ENCODE measurements at places on chromosomes 1 and 21.

DNA sequence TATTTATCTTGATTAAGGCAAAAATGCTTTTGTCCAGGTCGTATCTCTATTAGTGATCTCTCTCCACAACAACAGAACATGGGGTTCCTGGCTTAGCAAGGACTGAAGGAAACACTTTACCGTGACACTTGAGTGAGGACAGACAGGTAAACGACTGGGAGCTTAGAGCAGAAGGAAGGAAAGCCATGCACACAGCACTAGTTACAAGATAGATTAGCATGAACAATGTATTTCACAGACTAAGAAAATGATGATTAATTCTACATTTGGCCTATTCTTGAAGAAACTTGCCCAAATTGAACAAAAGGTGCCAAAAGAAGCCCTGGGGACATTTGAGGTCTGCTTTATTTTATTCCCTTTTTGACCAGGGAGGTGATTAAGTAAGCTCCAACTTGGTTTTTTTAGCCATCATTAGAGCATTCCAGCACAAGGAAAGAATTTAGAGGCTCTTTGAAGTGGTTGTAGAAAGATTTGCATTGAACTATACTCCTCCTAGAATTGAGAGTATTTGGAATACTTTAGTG, 248.5 kb downstream of the USP25 start:
- peak; percentile 25 for DNase-seq

GRCh38 chr1:4408380-4408779, 246.0 kb upstream of the AJAP1 start:
- DNase-seq = no peak

- no peak for DNase-seq
These were observed 6.7 kb downstream of the CDC7 start for GRCh38 chr1:91507328-91507727.

GRCh38 chr1:244614113-244614836, 38.7 kb upstream of the DESI2 start:
- DNase-seq = no peak
